Epithelial cell of alveolus of lung (primary cell): ENCODE measurements at places on chromosomes 6 and 20. TPM values are rescaled to one million over a fixed set of nuclear protein-coding genes. Genes with fewer than 3 reads are reported as not detected.

Gene IRF4
- total RNA-seq, result not detected in 2 replicates

Gene CSNK2B
- 297 and 307 TPM in 2 replicates for total RNA-seq

Gene ZNF343
- total RNA-seq, result 9.6 and 12.0 TPM in 2 replicates

Gene CNR1
- 0.64 TPM in 1 of 2 replicates, not detected in the other for total RNA-seq

Gene BNIP5
- total RNA-seq, result not detected in 2 replicates

Gene DEFB114
- not detected in 2 replicates for total RNA-seq
